ENCODE measurements at places on chromosomes 2 and 18. TPM values are rescaled to one million over a fixed set of nuclear protein-coding genes. Genes with fewer than 3 reads are reported as not detected.
A peak's percentile ranks its signal among the peaks of the same experiment; 100 is the strongest.

DNA sequence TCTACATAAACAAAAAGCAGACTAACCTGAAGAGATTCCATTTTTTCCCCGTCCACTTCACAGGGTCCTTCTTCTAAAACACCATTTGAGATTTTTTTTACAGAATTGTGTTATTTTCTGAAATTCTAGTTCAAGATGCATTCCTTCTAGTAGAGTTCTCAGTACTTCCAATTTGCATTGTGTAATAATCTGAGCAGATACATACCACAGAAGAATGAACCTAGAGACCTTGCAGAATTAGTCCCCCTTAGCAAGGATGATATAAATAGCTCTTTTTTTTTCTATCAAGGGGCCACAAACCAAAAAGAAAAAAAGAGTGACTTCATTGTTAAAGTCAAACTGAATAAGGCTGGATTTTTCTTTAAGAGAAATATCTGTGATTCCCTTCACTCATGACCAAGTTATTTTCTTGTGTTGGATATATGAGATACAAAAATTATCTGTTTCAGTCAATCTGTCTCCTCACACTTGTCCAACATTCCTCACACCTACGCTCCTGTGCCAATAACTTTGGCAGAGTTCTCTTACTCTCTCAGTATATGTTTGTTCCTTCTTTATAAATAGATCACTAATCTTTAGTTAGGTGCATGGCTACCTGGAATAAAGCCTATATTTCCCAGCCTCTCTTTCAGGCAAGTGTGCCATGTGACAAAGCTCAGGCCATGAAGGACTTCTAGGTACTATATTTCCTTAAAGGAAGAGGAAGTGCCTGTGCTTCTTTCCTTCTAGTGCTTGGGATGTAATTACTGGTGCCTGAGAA lies 183.5 kb downstream of the ZNF385B start:
- peak; percentile 6 for DNase-seq

GRCh38 chr18:67636597-67637385 lies 120.3 kb upstream of the DSEL start:
- DNase-seq = no peak

- DNase-seq = no peak
Observed at GRCh38 chr2:75100011-75100800, 99.1 kb downstream of the TACR1 start.

DNA sequence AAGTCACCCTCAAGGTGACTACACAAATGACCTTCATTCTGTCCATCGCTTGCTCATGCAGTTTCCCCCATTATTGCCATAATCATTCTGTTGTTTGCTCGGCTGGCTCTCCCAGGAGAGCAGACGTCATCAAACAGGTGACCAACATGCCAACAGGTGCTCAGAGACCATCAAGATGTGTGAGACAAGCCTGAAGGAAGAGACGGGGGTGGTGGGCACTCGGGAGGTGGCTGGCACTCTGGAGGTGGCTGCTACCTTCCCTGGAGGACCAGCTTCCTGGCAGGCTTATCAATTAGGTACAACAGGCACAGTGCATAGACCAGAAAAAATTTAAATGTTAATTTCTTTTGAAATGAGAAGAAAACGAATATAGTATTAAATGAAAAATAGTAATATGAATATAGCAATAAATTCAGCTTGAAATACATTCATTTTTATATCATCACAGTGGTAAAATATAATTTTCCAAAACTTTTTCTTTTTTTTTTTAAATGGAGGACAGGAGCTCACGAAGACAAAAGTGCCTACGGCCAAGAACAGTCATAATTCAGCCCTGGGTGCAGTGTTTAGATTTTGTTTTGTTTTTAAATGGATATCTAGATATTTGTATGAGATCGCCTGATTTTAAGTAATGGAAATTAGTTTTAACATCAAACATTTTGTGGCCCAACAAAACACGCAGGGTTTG lies 16.9 kb upstream of the HAAO start:
- DNase-seq = no peak

GRCh38 chr2:69584127-69584889 lies 59.2 kb downstream of the AAK1 start:
- DNase-seq = no peak

- DNase-seq = no peak
Observed at GRCh38 chr2:129024796-129025195, 706.1 kb upstream of the HS6ST1 start.

- no peak for DNase-seq
Observed at GRCh38 chr18:31241900-31242409, 76.0 kb upstream of the DSG1 start.

DNA sequence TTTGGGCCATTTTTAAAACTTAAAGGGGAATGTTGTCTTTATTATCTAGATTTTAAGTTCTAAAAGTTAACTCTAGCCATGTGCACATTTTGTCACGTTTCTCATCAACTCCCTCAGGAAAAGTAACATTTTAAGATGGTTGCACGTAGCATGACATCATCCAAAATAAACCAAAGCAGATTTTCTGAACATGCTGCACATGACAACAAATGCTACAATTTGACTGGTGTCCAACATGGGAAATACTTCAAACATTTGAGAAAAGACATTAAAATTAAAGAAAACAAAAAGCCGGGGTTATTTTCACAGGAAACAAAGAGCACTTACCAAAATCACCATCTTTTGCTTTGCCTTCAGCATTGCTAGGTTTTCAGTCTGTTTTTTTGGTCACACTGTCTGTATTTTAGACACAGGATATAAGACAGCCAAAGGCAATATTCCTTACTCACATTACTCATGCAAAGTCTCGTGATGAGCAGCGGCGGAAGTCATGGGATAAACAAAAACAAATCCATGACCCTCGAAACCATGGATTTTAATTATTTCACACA lies 51.3 kb upstream of the RND3 start:
- DNase-seq = no peak

- DNase-seq = no peak
Observed at GRCh38 chr2:128685841-128686496, 367.3 kb upstream of the HS6ST1 start.

- DNase-seq = no peak
Observed at GRCh38 chr2:33525666-33526065, 49.2 kb downstream of the RASGRP3 start.

DNA sequence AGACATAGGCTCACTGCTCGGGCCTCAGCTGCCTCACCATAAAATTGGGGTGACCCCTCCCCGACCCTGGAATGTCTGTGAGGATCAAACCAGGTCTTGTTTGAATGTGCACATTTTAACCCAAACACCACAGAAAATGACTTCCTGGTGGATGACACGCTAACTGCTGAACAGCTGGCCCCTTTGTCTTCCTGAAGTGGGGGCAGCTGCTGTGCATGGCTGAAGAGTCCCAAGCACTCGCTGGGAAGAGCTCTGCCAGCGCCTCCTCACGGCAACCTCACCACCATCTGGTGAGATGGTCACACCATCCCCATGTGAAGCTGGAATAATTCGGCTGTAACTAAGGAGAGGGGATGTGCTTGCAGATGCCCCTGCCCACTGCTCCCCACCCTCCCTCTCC lies 34.0 kb downstream of the AQP12A start:
- no peak for DNase-seq

- no peak for DNase-seq
Observed at GRCh38 chr2:186384226-186384625, 101.8 kb upstream of the ZC3H15 start.

DNA sequence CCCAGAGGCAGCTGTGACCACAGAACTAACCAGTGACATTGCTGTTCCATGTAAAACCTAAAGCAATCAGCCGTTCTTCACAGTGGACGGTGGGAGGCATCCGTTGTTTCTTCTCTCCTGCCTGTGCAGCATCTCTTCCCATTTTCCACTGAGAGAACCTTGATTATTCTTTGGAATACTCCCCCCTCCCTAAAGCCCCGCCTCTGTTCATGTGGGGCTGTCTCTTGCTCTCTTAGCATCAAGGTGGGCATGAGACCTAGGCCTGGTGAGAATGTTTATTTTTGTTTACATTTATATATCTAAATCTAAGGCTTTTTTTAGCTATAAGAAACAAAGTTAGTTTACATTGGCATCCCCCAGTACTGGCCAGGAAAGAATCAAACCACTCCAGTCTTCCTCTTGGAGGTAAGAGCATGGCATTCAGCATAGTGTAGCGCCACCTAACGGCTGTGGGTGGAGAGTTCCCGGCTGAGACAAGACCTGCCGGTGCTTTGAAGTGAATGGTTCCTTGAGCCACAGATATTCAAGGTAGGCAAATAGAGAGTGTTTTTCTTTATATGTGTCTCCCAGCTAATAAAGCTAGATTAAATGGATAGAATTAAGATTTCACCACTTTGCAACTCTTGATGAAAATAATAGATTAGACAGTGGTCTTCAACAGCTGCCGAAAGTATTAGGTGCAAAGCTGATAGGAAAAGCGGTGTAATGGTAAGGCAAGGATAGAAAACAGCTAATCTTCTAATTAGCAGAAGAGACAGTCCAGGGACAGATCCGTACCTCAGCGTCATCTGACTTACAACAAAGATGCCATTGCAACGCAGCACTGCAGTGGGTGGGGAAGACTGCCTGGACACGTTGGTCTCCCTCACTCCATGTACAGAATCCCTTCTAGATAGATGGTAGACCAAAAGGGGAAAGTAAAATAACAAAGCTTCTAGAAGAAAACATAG lies 219.6 kb upstream of the RAB12 start:
- DNase-seq = no peak

DNA sequence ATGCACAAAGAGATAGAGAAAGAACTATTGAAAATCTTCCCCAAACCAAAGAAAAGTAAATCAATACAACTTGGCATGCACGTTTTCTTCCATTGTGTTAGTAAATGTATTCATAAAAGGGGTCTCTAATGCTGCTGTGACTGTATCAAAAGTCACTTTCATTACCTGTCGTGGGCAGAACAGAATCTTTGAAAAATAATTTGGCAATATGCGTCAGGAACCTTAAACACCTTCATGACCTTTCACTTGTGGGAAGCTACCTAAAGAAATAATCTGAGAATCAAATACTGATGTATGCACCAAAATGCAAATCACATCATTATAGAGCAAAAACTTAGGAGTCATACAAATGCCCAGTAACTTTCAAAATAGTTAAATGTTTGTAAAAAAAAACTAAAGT lies 105.3 kb downstream of the ARL4C start:
- DNase-seq = no peak

DNA sequence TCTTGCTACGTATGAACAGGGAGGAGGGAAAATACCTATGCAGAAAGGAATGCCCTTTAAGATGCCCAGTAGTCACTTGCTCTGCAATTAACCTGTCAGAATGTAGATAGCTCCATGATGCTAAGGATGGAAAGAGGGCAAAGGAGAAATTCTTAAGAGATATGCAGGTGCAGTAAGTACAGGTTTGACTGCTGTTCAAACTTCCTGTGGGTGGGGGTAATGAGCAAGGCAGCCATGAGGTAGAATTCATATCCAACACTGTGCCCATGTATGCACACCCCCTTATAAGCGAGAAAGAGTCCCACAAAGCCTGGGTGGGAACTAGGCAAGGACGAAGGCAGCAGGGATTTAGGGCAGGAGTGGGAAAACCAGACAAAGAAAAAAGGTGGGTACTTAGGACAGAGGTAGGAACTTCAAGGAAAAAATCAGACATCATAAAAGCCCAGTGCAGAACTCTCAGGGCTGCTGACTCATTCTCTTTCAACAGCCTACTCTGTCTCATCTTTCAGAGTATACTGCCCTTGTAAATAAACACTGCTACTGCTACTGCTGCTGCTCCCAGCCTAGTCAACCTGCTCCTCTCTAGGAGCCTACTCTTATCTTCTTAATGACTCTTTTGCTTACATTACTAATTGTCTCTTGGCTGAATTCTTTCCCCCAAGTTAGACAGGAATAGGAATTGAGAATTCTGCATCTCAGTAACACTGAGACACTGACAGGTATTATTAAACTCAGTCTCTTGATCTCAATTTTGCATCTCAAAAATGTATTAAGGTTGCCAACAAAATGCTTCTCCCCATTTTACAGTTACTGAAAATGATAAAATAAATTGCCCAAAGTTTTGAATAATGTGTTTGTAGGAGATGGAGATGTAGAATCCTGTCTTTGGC lies 189.0 kb downstream of the PTH2R start:
- no peak for DNase-seq

DNA sequence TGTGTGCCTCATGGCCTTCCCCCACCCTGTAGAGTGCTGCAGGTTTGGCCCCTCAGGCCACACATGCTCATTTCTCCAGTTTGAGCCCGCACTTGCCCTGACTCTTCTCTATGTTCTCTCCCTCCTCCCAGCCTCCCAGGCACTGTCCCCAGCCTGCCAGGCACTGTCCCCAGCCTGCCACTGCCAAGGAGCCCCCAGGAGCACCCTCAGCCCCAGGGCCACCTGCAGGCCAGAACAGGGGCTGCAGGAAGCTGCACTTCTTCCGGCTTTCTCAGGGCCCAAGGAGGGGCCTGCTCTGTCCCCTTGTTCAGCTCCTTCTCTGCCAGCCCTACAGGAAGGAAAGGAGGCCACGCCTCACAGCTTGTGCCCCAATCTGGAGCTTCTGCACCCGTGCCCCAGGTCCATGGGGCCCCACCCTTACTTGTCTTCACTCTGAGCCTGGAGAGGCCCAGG lies 31.6 kb downstream of the CYP26B1 start:
- no peak for DNase-seq

DNA sequence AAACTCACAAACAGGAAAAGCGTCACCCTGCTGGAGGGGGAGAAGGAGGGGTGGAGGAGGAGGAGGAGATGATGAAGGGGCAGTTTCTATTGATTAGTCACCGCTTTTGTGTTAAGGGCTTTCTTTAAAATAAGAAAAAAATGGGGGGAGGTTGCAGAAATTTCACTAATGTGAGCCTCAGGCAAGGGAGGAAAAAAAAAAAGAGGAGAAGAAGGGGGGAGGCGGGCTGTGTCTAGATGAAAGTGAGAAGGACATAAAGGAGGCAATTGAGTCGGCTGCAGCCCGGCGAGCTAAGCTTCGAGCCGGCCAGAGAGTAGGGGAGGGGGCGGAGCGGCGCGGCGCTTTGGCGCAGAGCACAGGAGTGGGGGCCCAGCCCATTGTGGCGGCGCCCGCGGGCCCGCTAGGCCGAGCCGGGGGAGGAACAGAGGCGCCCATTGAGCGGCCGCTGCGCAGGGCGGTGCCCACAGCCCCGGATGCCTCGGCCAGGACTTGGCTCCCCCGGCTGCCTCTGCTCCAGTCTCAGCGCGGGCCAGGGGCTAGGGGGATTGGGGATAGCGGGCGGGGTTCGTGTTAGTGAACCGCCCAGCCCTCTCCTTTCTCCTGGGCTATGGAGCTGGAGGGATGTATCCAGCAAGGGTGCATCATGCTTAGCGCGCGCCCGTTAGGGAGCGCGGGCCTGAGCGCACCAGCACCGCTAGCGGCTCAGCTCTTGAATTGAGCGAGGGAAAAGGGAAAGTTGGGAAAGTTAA lies 7.9 kb downstream of the PAX3 start:
- DNase-seq = no peak

GRCh38 chr18:22229456-22230124 lies 60.2 kb downstream of the GATA6 start:
- DNase-seq = no peak

IL1RN gene
- total RNA-seq = 1.8 TPM

EGR4 gene
- 0.10 TPM for total RNA-seq

PLCL1 gene
- 12.1 TPM for total RNA-seq

CCL20 gene
- total RNA-seq = not detected

MTLN gene
- 30.8 TPM for total RNA-seq

ASPRV1 gene
- total RNA-seq = 4.9 TPM

ABCG8 gene
- 0.33 TPM for total RNA-seq

KLHL29 gene
- total RNA-seq = 8.7 TPM

FLACC1 gene
- 5.0 TPM for total RNA-seq

STARD7 gene
- 141 TPM for total RNA-seq

Measured in spinal cord (tissue), 10 donors.